ENCODE measurements at places on chromosomes 11 and 22.

DNA sequence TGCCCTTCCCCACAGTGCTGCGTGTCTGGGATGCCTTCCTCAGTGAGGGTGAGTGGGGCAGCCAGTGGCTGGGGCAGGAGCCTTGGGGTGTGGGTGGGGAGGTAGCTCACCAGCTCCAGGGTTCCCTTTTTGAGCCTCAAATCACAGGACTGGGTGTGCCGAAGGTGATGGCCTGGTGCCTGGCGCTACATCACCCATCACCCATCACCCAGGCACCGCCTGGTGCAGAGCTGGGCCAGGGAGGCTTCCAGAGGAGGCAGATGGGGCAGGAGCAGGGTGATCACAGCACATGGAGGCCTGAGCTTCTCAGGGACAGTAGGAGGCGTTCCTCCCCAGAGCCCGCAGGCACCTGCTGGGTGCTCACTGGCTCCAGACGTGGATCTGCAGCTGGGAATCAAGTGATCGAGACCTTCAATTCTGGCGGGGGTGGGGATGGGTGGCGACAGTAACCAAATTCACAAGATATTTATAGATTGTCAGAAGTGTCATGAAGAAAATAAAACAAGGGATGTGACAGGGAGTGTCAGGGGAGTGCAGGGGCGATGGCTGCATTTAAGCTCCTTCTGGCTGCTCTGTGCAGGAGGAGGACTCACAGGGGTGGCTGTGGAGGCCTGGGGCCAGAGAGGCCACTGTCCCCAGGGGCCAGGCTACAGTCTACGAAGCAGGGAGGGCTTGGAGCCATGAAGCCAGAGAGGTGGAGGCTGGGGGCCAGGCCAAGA lies 3.2 kb downstream of the TBC1D10C start:
- no peak for DNase-seq
- peak overlapping the region; percentile 94 for H3K4me3 ChIP-seq
- peak overlapping the region; percentile 82 for H3K27ac ChIP-seq
- no peaks in the 10 kb centered on the region for H3K27me3 ChIP-seq
- H3K4me1 ChIP-seq, result peaks cover 49% of the 10 kb centered on the region
- peaks cover 59% of the 10 kb centered on the region for H3K36me3 ChIP-seq

- no peak overlapping the region for H3K27ac ChIP-seq
- no peak for DNase-seq
- H3K36me3 ChIP-seq, result no peaks in the 10 kb centered on the region
- no peak overlapping the region for H3K4me3 ChIP-seq
- H3K27me3 ChIP-seq, result no peaks in the 10 kb centered on the region
These were observed 1502.7 kb downstream of the TBC1D22A start for GRCh38 chr22:48265000-48265625.

- H3K4me1 ChIP-seq, result peaks cover 3% of the 10 kb centered on the region
- no peak for DNase-seq
- no peak overlapping the region for H3K4me3 ChIP-seq
- peaks cover 5% of the 10 kb centered on the region for H3K27me3 ChIP-seq
- no peak overlapping the region for H3K27ac ChIP-seq
These were observed 104.3 kb downstream of the ST3GAL4 start for GRCh38 chr11:126459691-126460281.

DNA sequence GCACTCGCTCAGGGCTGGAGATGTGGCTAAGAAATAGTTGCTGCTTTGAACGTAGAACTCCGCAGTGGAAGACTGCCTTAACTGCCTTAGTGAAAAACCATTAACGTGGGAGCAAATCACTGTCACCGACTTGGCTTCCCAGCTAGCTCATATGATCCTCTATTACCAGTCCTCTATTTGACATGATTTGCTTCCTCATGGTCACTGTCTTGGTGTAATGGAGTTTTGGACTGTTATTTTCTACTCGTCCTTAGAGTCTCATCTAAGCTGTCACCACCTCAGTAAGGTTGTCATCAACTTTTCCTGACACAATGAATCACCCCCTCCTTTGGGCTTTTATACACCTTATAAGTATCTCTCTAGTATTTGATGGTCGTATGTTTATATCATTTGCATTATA lies 167.1 kb upstream of the NARS2 start:
- H3K27me3 ChIP-seq, result peaks cover 5% of the 10 kb centered on the region
- H3K36me3 ChIP-seq, result no peaks in the 10 kb centered on the region
- no peak for DNase-seq
- H3K27ac ChIP-seq, result no peak overlapping the region
- H3K4me1 ChIP-seq, result no peaks in the 10 kb centered on the region
- H3K4me3 ChIP-seq, result no peak overlapping the region
